ENCODE measurements at places on chromosomes 1 and 21.

GRCh38 chr1:78688697-78689096 is 39.1 kb downstream of the IFI44 start:
- no peak for DNase-seq

DNA sequence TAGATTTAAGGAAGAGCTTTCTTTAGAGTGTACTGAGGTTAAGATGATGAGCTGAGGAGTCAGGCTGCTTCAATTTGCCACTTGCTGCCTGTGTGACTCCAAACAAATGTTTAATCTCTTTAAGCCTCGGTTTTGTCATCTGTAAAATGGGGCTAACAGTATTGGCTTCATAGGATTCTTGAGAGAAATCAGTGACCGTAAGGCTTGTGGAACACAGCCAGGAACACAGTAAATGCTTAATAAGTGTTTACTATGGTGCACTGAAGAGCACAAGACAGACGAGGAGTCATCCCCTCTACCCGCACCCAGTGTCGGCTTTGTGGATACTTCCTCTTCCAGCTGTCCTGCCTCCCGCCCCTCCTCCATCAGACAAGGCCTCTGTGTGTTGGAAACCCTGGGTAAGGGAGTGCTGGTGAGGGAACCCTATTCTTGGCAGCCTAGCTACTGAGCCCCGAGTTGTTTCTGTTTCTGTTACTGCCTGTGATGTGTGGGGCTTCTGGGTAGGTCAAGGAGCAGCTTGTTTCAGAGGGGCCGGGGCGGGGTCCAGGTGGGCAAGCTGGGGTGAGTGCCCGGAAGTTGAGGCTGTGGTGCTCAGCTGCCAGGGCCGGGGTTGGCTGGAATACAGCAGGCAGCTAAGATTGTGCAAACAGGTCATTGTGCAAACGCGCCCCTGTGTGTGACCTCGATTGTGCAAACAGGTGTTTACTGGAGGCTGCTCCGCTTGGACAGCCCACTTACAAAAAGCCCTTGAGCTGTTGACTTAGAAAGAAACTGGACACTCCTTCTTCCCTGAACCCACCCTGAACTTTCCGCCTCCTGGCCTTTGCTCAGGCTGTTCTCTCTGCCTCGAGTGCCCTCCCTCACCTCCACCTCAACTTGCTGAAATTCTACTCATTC is 4.0 kb upstream of the CSF3R start:
- peak; percentile 84 for DNase-seq

DNA sequence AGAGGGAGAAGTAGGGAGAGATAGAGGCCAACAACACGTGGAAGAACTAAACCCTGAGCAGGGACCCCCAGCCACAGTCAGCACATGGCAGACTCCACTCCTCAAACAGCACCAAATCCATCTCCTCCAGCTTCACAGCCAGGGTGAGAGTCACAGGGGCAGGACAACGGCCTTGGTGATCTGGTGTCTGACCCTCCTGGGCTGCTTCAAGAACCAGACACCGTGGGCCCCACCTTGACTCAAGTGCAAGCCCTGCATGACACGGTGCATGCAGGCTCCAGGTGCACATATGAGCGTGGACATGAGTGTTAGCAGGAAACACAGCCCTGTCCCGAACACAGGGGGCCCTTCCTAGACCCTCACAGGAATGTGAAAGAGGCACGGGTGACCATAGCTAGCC is 21.9 kb downstream of the S100A7 start:
- no peak for DNase-seq

- DNase-seq = no peak
Measured at GRCh38 chr1:57796616-57797015, 372.8 kb upstream of the DAB1 start.

DNA sequence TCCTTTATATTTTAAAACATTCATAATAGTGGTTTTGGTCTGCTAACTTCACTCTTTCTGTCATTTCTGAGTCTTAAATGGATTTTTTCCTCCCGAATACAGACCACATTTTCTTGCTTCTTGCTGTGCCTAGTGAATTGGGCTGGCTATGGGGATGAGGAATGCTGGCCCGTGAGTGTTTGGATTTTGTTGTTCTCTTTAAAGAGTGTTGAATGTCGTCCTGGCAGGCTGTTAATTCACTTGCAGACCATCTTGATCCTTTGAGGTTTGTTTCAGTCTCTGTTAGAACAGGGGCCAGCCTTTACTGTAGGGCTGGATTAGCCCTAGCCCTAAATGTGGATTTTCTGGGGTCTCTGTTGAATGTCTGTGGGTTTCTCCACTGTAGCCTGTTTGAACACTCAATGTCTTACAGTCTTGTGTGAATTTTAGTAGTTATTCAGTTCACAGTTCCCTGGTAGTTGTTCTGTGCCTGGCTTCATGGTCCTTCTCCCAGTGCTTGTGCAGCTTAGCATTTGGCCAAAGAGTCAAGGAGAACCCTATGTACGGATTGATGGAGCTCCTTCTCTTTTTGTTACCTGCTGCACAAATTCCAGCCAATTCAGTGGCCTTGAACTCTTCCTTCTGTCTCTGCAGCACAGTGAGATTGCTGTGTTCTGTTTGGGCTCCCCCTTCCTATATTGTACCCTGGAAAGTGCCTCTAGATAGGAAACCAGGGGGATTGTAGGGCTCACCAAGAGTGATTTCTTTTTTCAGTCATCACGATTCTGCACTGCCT is 95.7 kb downstream of the DYRK1A start:
- DNase-seq = no peak

- no peak for DNase-seq
Measured at GRCh38 chr1:18652791-18653190, 22.1 kb downstream of the PAX7 start.

GRCh38 chr1:77550135-77550534 is 132.3 kb downstream of the ZZZ3 start:
- DNase-seq = no peak

DNA sequence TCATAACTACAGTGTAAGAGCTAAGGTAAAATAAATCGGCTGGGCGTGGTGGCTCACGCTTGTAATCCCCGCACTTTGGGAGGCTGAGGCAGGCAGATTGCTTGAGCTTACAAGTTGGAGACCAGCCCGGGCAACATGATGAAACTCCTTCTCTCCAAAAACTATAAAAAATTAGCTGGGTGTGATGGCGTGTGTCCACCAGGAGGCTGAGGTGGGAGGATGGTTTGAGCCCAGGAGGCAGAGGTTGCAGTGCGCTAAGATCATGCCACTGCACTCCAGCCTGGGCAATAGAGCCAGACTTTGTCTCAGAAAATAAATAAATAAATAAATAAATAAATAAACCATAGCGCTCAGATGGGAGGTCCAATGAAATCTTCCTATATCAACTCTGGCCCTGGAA is 16.7 kb upstream of the FAM110D start:
- peak; percentile 26 for DNase-seq

- no peak for DNase-seq
Measured at GRCh38 chr21:20965816-20966215, 32.4 kb upstream of the NCAM2 start.

DNA sequence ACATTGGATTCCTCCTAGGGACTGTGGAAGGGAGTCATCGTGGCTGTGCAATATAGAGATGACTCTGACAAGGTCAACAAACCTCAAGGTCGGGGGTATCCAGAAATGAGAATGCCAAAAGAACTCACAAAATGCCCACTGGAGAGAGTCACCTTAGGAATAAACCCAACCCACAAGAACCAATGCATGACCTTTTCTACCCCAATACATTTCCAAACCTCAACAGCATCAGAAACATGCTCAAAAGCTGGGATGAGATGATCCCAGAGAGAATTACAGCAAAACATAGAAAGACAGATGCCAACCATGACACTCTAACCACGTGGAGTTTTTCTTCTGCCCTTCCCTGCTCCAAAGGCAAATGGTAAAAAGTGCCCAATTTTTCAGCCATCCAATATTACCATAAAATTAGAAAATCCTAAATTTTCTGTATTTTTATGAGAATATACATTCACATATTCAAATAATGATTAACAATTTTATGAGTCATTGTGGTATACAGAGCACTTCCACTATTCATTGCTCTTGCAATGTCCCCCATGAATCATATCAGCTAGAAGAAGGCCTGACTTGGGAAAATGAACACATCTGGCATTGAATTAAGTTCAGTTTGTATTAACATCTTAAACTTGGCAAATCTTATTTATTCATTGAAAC is 88.2 kb upstream of the PALMD start:
- DNase-seq = no peak

DNA sequence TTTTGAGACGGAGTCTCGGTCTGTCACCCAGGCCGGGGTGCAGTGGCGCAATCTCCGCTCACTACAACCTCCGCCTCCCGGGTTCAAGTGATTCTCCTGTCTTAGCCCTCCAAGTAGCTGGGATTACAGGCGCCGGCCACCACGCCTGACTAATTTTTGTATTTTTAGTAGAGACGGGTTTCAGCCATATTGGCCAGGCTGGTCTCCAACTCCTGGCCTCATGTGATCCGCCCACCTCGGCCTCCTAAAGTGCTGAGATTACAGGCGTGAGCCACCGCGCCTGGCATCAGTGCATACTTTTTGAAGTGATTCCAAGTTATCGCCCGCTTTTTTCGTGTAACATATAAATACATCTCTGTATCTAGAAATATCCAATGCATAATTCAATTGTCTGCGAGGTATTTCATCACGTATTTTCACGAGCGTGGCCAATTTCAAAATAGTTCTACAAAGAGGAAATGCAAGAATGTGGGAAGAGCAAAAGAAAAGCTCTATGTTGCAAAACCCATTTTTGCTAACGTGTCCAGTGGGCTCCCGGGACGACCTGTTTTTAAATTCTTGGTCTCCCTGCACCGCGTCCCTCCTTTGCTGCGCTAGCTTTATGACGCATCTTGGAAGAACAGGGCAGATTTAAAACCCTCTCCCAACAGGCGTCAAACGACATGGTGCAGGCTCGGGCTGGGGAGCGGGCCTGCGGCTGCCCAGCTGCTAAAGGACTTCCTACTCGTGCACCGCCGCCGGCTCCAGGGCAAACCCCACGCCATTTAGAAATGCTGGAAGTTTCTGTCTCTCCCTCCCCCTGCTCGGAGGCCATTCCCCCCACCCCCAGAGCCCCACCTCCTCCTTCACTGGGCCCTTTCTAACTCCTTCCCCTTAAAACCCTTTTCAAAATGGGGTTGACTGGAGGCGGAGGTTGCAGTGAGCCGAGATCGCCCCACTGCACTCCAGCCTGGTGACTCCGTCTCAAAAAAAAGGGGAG is 923 bp upstream of the IFNGR2 start:
- peak; percentile 57 for DNase-seq

DNA sequence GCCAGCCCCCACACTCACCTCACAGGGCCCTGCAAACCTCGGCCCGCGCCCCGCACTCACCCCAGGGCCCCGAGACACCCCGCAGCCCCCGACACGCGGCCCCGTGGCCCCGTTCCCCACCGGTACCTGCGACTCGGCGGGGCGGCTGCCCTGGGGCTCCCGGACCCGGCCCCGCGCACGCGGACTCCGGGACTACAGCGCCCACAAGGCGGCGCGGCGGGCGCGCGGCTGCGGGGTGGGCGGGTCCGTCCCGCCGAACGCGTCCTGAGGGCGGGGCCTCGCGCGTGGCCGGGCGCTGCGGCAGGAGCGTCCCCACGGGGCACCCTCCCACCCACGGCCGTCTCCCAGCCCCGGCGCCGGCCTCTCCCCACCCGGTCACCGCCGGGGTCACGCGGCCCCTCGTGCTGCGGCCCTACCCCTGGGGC is at the start of gene SLC19A1:
Gene SLC19A1, minus strand, starts transcription at position 199 of the 425 bp plus-strand sequence. CDS start 4,481 bp downstream, outside the sequence.
- DNase-seq = no peak

- DNase-seq = no peak
Measured at GRCh38 chr1:88618331-88618730, 65.7 kb upstream of the PKN2 start.

DNA sequence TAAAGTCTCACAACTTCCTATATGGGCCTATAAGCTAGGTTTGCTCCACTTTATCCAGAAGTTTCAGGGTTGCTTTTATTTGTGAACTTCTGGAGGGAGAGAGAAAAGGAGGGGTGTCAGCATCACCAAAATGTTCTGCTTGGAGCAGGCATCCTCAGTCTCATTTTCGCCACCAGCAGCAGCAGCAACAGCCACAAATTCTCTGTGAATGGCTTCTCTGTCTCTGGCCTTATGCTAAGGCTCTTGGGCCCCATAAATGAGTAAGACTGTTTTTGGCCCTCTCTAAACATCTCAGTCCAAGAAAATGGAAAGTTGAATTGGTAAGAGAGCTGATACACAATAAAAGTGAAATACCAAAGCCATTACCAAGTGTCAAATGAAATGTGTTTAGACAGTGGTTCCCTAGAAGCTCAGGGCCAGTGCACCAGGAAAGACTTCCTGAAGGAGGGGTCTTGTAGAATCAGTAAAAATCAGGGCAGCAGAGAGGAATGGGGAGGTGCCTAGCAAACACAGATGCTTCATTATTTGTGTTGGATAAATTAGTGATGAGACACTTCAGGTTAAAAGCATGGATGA is 53.0 kb upstream of the SPATA6 start:
- DNase-seq = no peak

DNA sequence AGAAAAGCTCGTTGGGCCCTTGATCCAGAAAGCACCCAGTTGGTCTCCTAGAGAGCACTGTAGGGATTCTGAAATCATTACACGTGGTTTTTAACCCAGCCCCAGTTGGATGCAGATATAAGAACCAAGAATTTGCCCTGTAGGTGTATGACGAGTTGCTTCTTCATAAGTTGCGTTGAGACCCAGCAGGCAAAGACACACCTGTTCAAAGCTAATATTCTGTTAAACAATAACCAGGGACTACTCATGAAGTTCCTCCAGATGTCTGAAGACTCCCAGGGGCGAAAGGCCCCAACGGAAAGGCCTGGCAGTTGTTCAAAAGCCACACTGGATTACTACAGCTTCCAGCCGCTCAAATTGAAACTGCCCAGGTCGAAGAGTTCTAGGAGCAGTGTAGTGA is 88.6 kb upstream of the HNRNPU start:
- DNase-seq = no peak

DNA sequence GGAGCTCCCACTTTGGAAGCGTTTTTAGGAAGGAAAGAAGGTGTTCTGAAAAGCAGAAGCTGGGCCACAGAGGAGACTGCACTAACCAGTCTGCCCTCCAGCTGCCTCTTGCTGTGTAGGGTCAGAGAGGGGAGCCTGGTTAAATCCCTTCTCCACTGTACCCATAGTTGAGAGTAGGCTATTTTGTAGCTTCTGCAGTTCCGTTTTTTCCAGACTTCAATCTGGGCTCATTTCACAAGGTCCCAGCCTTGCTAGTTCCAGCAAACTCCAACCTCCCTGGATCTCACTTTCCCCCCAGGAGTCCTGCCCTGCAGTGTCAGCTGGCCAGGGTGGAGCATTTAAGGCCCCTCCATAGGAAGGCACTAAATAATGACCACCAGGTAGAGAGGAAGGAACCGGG is 11.0 kb downstream of the TNN start:
- no peak for DNase-seq

GRCh38 chr1:232634096-232634495 is 4.2 kb upstream of the SIPA1L2 start:
- no peak for DNase-seq

DNA sequence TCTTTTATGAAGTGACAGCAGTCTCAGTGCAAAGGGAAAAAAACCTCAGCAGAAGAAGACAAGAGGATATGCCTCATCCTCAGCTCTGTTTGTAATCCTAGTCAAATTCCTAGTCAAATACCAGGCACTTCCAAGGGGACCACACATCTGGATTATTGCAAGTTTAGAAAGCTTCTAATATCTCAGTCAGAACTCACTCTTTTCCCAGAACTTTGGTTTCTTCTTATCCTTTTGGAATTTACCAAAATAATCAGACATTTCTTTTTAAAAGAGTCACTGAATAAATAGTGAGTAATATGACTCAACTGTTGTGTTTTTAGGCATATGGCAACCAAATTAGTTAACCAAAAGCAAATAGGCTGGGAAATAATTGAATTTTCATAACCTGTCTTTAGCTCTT is 47.8 kb downstream of the PRRX1 start:
- DNase-seq = no peak

- DNase-seq = peak; percentile 66
Measured at GRCh38 chr1:160070243-160071163, 543 bp upstream of the KCNJ10 start.

GRCh38 chr1:117534995-117535467 is 70.8 kb upstream of the TENT5C start:
- no peak for DNase-seq

Measured in ureter (tissue), 1 donor.